ENCODE measurements at places on chromosomes 11 and 22. TPM values are rescaled to one million over a fixed set of nuclear protein-coding genes. Genes with fewer than 3 reads are reported as not detected.
A peak's percentile ranks its signal among the peaks of the same experiment; 100 is the strongest.

RBM14 gene
- total RNA-seq: 127 TPM

GRCh38 chr11:1845561-1846452, 7.0 kb downstream of the TNNI2 start:
- ATAC-seq: peak; percentile 59

GRCh38 chr11:73536961-73537360, 61.0 kb downstream of the FAM168A start:
- no peak for ATAC-seq

DNA sequence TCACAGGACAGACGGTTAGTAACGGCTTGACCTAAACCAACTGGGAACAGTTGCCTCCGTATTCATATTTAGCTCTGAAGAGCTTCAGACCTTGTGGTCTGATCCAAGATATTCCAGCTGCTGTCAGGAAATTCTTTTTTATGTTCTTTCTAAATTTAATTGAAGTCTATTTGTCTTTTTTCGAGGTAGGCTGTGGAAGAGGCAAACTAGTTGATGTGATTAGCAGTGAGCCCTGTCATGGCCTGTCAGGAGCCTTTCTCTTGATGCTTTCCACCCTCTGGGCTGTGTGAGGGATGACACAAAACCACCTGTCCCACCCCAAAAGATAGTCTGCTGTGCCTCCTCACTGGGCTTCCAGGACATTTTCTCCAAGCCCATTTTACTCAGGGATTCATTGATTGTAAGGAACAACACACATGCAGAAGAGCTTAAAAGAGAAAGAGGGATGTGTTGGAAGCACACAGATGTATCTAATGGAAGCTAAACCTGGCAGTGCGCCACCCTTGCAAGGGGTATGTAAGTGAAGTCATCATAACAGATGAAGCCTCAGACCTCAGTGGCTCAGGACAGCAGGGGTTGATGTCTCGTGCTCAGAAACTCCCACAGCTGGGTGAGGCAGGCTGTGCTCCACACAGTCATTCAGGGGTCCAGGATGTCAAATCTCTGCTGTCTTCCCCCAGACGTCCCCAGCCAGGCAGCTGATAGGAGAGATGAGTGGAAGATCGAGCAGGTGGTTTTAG, 170.0 kb downstream of the NCAM1 start:
- no peak for ATAC-seq

H19 gene
- total RNA-seq: not detected

OR4A16 gene
- not detected for total RNA-seq

GRCh38 chr11:95325777-95326258, 94.8 kb upstream of the SESN3 start:
- ATAC-seq: no peak

DNA sequence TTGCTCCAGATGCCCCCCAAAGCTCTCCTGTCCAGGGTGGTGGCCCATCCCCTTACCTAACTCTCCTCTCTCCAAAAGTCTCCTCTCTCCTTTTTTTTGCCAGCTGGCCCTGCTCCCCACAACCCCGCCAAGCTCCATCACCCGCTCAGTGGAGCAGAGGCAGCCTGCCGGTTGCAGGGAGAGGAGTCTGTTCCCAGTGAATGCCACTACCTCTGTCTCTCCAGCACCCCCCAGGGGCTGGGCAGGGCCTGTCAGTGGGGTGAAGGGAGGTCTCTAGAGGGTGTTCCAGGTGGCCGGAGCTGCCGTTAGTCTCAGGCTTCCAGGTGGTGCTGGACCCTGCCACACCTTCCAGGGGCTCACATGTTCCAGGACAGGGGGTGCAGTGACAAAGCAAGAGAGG, 387.0 kb downstream of the CTTN start:
- no peak for ATAC-seq

GRCh38 chr11:65786008-65786785, 666 bp upstream of the OVOL1 start:
- ATAC-seq: peak; percentile 18

DNA sequence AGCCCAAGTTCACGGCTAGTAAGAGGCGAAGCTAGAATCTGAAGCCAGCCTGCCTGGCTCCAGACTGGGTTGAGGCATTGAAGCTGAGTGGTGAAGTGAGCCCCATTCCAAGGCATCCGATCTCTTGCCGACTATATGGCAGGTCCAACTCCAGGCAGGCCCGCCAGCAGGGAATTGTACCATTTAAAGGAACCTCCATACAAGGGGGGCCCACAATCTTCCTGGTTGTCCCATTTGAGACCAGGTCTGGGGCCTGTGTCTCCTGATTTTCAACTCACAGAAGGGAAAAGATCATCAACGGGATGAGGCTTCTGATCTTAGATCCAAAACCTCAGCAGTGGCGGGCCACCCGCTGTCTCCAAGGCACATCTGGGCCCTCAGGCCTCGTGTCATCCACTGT, 4.1 kb downstream of the SCN2B start:
- no peak for ATAC-seq

- ATAC-seq: peak; percentile 94
Observed at GRCh38 chr11:115222218-115222862, 281.9 kb downstream of the CADM1 start.

DNA sequence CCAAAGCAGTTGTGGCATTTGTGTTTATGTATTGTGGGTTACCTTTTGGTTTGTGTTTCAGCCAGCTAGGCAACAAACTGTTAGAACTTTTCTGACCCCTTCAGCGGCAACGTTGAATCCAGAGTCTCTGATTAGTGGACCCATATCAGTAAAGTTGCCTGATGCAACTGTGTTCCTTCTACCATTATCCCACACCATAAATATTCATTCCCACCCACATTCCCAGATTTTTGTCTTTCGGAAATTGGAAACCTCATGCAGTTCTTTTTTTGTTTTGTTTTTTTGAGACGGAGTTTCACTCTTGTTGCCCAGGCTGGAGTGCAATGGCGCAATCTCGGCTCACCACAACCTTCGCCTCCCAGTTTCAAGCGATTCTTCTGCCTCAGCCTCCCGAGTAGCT, 30.7 kb upstream of the RBX1 start:
- no peak for ATAC-seq

DNA sequence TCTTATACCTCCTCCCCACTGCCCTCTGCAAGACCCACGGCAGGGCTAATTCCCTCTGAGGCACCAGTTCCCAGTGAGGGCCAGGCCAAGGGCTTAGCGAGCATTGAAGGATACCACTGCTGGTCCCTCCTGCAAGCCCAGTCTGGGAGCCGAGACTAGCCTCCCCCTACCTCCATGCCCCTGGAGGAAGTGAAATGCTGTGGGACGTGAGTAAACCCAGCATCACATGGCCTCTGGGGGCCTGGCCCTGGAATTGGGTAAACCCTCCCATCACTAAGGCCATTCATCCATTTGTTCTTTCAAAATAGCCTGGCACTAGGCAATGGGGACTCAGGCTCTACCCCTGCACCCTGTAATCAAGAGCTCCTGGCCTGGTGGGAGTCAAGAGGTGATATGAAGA, 24.7 kb downstream of the ARAP1 start:
- no peak for ATAC-seq

GRCh38 chr11:22192289-22192641, 620 bp upstream of the ANO5 start:
- ATAC-seq: no peak
